ENCODE measurements at places on chromosomes 2 and 18.

DNA sequence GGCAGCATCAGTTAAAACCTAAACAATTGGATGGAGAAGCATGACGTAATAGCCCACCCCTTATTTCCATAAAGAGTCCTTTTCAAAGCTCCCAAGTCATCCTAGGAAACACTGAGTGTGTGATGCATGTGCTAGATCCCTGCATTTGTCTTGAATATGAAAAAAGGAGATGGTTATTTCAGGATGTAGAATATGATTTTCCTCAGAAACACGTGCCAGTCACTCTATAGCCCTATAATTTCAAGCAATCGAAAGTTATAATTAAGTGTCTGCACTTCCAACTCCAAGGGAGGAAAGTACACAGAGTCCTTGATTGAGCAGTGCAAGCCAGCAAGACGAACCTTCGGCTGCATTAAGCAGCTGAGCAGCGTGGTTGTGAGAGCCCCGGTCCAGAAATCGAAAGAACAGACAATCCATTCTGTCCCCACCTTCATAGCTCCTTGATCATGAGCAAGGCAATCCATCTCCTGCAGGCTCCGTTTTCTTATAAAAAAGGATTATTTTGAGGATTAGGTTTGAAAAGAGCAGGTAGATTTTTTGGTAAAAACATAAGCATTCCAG lies 287.7 kb downstream of the FBXO15 start:
- no peak for DNase-seq

DNA sequence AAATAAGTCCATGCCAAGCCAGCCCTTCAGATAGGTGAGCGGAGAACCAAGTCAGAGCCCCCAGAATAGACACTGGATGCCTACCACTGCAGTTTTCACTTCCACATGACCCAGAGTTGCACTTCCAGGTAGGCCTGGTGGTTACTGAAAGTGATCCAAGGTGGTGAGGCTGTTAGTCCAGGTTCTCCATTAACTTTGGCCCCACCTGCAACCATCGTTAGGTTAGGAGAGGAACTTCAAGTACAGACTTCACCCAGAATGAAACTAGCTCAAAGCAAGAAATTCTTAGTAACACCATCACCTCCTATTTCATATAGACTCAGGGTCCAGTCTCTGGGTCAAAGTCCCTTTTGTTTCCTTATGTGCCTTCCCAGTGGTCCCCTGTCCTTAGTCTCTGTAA lies 293.1 kb upstream of the ID2 start:
- no peak for DNase-seq

GRCh38 chr18:43578706-43579105 lies 301.4 kb upstream of the SYT4 start:
- no peak for DNase-seq

- DNase-seq = no peak
Measured at GRCh38 chr2:176002688-176003210, 682 bp upstream of the LNPK start.

DNA sequence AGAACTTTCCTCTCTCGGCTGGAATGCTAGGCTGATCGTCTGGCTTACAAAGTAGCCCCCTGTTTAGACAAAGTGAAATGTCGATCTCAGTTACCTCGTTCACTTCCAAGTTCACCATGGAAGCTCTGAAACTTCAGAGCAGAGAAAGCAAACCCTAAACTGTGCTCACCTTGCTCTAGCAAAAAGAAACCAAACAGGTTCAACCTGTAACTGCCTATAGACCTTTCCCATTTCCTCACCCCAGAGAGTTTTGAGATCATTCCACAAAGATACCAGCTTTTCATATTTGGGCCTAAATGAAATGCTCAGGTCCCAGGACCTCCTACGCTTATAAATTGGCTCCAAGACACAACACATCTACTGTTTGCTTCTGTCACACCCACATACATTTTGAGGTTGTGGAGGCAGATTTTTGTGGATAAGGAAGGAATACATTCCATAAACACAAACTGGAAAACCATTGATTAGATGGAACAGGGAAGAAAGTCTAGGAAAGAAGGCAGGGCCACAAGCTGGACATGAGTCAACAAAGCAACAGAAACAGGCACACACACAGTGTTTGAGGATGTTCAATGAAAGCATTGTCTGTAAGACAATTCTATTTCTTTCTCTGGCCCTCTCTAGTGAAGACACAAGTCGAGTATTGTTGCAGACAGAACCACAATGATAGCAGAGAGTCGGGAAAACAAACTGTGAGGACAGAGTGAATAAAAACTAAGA lies 52.8 kb upstream of the TGIF1 start:
- DNase-seq = no peak

- no peak for DNase-seq
Measured at GRCh38 chr2:211351987-211352386, 795.6 kb downstream of the CPS1 start.

GRCh38 chr2:1802046-1802445 lies 57.7 kb upstream of the PXDN start:
- no peak for DNase-seq

GRCh38 chr2:61439241-61440002 lies 31.5 kb downstream of the USP34 start:
- no peak for DNase-seq

DNA sequence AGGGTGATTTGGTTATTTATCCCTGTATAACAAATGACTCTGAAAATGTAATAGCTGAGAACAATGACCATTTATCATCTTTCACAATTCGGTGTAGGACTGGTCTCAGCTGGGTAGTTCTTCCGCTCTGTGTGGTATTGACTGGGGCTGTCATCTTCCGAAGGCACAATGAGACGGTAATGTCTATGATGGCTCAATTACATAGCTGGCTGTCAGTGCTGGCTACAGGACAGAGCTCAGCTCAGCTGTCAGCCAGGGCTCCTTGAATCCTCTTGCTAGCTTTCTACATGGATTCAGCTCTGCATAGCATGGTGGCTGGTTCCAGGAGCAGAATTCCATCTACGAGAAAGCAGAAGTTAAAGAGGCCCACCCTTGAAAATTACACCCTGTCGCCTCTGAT lies 483.8 kb downstream of the TDRD15 start:
- no peak for DNase-seq

- DNase-seq = no peak
Measured at GRCh38 chr18:429030-429429, 71.5 kb downstream of the COLEC12 start.

DNA sequence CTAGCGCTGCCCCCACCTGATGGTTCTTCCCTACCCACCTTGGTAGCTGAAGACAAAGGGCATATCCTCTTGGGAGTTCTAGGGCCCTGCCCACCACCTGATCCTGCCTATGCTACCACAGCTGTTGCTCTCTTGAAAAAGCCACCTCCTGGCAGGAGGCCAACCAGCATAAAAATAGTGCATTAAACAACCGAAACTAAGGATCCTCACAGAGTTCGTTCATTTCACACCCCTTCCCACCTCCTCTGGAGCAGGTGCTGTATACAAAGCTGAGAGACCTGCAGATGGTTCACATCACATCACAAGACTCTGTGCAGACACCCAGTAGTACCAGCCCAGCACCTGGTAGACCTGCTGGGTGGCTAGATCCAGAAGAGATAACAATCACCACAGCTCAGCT lies 1348.0 kb upstream of the TMEFF2 start:
- DNase-seq = no peak

DNA sequence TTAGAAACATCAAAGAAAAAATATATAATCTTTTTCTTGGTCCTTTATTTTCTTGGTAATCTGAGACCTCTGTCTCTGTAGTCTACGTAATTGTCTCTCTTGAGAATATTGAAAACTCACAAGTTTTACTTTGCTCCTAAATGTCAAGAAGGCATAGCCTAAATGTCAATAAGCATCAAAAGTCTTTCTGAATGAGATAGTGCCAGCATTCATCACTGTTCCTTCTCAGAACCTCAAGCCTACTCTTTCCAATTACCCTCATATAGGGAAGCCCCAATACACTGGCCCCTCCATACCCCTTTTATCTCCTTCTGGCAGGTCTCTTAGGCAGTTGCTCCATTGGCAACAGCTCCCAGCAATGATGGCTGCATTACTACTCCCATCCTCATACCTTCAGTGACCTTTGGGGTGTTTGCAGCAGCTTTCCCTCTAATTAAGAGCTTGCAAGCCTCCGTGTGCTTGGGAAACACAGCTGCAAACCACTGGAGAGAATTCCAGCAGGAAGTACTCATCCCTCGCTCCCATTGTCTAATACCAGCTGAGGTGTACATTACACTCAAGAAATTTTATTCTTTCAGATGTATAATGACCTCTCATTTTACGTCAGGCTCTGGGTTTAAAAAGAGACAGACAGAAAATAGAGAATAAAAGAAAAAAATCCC lies 95.8 kb downstream of the KYNU start:
- no peak for DNase-seq

- no peak for DNase-seq
Measured at GRCh38 chr2:20623741-20624155, 27.1 kb downstream of the HS1BP3 start.

- no peak for DNase-seq
Measured at GRCh38 chr18:5196253-5197031, 615 bp downstream of the AKAIN1 start.

GRCh38 chr18:79934311-79935097 lies 16.9 kb downstream of the SLC66A2 start:
- DNase-seq = no peak

GRCh38 chr2:132725748-132726147 lies 55.7 kb upstream of the LYPD1 start:
- DNase-seq = no peak

GRCh38 chr2:208031608-208032019 lies 6.3 kb upstream of the PLEKHM3 start:
- no peak for DNase-seq

- DNase-seq = no peak
Measured at GRCh38 chr2:128445523-128445900, 126.8 kb upstream of the HS6ST1 start.

- DNase-seq = no peak
Measured at GRCh38 chr2:230602562-230603230, 109.9 kb upstream of the CAB39 start.

GRCh38 chr2:70837980-70838925 lies 2.6 kb upstream of the CD207 start:
- DNase-seq = no peak

DNA sequence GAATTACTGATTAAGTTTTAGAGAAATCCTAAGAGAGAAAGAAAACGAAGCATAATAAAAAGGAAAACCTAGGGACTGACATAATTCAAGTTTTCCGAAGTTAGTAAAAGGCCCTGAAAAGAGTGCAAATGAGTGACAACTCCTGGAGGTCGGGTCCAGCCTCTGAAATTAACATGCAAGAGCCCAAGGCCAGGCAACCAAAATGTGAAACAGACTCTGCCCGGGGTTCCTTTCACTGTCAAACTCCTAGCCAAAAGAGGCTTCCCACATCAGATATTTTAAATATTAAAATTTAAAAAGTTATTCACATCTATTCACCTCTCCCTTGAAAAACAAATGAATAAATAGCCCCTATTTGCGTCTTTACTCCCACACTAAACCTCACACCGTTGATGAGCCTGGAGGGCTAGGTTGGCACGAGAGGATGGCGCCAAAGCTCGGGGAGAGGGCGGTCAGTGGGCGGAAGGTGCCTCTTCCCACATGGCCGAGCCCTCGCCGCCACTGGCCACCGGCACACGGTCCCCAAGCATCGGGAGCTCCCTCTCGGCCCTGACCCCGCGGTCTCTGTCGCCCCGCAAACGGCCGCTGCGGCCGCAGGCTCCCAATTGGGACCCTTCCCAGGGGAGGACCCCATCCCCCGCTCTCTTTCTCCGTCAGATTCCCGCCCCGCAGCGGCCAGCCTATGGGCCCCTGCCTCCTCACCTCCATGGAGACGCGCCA lies 630 bp downstream of the PPM1G start:
- DNase-seq = no peak

DNA sequence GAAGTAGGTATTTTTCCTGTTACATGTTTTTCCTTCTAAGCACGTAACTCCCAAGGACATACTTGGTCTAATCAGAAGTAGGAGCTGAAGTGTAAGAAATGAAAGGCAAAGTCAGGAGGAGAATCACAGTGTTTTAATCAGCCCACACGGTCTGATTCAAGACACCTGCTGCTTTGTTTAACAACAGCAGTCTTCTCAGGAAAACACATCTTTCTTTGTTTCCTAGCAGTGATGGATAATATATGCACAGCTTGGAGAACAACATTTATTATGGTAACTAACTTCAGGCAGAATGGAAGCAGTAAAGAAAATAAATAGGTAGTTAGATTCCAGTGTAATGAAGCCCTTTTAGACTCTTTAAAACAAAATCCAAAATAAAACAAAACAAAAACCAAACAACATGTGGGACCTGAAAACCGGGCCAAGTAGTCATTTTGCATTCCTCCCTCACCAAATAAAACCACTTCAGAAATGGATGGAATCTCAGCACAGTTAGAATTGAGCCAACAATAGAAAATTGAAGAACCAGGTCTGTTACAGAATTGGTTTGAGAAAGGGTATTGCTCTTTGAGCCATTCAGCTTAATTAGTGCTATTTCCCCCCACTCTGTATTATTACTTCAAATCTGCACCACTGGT lies 61.1 kb upstream of the UGP2 start:
- DNase-seq = no peak

DNA sequence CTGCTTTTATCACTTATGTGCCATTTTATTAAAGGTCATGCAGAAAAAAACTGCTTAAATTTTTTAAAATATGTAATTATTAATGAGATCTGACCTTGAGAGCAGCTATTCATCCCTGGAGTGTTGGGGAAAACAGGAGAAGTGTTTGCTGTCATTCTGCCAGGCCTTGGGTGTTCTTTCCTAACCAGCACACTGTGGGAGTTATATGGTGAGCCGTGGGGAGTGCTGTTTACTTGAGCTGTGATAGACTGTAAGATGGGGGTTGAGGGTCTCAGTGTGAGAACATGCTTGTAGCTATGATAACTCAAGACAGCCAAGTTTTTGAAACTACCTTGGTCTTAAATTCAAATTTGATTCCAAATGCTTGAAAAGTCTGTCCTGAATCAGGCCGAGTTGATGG lies 101.3 kb upstream of the ARHGAP28 start:
- no peak for DNase-seq
